Activated CD8-positive, alpha-beta memory T cell treated with anti-CD3 and anti-CD28 coated beads, Interleukin-2, amount 50 U/mL, for 4 hours (primary cell): ENCODE measurements at places on chromosomes 1 and 21.
A peak's percentile ranks its signal among the peaks of the same experiment; 100 is the strongest.

- DNase-seq: no peak
These were observed 1.2 kb upstream of the FHAD1 start for GRCh38 chr1:15245593-15246360.

- no peak for DNase-seq
These were observed 103.9 kb upstream of the DUSP10 start for GRCh38 chr1:221845650-221846371.

DNA sequence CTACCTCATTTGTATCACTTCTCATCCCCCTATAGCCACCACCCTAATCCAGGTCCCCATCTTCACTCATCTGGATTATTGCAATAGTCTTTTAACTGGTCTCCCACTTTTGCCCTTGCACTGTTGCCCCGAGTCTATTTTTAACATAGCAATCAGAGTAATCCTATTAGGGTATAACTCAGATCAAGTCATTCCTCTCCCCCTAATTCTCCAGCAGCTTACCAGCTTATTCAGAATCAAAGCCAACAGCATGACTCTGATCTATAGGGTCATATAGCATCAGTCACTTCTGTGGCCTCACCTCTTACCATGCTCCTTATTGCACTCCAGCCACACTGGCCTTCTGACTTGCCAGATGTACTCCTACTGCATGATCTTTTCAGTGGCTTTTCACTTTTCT is 140.7 kb downstream of the PAPPA2 start:
- DNase-seq: no peak

- DNase-seq: no peak
These were observed 9.3 kb downstream of the IRF2BP2 start for GRCh38 chr1:234600418-234601281.

DNA sequence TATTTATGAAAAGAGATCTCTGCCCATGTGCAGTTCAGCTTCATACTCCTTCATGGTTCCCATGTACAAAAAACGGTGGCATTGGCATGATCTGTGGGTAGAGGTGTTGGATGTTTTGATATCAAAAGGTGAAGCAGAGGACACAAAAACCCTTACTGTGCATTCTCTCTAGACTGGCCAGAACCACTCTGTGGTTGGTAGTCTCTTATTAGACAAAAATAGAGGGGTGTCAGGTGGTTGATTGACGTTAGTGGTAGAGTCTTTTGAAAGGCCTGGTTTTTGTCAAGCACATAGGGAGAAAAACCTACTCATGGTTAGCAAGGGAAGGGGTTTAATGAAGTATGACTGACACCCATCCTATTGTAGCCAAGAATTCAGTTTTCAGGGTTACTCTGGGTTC is 400.0 kb upstream of the TMPRSS15 start:
- DNase-seq: no peak

DNA sequence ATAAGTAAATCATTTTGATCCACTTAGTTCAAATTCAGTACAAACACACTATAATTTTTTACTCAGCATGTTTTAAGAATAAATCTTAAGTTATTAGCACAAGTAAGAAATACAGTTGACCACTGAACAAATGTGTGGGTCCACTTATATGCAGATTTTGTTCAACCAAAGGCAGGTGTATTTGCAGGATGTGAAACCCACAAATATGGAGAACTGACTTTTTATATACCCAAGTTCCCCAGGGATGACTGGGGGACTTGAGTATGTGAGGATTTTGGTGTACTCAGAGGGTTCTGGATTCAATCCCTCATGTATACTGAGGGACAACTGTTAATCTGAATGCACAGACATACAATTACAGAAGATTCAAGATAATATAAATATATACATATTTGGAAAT is 25.7 kb upstream of the ERICH3 start:
- no peak for DNase-seq

DNA sequence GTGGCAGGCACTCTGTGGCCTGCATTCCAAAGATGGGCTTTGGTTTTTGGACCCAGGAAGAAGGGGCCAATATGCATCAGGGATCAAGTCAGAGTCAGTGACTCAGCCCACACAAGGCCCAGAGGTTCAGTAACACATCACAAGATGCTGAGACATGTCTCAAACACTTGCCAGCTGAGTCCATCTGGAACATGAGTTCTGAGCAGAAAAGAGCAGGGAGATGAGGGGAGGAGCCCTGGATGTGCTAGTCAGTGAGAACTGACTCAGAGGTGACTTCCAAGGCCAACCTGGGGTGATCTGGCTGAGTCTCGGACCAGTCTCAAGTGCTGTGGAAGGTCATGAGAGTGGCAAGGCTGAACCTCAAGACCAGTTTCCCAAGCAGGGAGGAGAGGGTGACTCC is 150.1 kb downstream of the CDC7 start:
- DNase-seq: no peak

DNA sequence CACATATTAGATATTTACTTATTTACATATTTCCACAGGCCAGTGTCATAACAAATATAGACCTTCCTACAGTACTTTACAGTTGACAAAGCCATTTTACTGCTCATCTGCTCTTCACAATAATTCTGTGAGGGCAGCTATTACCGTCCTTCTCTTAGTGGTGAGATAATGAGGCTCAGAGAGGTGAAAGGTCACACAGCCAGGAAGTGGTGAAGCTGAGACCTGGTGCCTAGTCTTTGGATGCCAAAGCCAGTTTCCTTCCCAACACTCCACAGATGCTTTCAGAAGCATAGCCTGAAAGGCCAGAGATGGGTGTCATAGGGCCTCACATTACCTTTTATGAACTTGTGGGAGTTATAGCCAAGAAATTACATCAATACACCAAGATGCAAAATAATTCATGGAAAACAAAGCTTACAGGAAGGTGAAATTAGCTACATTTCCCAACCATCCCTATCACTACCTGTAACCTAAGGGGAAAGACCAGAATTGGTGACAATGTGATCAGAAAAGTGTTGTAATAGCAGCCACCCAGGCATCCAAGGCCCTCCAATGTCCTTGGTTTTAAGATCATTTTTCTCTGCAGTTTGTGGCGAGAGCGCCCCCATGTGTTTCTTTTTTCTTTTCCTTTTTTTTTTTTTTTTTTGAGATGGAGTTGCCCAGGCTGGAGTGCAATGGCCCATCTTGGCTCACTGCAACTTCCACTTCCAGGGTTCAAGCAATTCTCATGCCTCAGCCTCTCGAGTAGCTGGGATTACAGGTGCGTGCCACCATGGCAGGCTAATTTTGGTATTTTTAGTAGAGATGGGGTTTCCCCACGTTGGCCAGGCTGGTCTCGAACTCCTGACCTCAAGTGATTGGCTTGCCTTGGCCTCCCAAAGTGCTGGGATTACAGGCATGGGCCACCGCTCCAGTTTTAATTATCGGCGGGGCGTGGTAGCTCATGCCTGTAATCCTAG is 26.5 kb upstream of the RPL11 start:
- DNase-seq: no peak

DNA sequence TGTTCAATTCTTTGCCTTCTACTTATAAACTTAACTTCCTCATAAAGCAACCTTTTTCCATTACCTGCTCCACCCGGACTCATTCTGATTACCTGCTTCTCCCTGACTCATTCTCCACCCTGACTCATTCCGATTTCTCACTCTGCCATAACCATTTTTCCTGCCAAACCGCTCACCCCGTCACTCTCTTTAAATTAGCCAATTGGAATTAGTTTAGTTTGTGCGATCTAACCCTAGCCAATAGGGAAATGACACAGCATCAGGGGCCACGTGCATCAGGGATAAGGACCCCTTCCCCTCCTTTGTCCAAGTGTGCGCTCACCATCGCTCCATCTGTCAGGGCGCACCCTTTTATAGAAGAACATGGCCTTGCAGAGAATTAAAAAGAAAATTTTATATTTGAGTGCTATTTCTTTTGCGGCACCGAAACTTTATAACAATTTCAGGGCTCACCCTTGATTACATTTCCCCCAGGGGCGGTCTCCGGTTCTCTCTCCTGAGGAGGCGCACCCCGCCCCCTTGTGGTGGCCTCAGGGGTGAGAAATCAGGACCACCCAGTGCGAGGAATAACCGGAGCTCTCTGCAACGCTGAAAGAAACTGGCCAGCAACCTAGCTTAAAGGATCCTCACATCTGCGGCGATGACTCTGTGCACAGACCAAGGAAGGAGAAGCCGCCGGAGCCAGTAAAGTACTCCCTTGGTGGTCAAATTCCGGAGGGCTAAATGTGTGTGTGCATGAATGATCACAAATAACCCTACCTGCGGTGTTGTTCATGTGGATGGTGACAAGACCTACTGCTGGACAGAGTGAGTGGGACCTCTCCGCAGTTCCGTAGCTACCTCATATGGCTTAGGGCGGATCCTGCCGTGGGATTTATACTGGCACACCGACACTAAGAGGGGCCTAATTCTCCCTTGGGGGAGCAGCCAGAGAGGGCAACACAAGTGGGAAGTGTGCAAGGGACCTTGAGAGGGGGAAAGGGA is 30.3 kb upstream of the CBR3 start:
- peak; percentile 69 for DNase-seq

GRCh38 chr1:200636681-200637080 is 16.1 kb upstream of the KIF14 start:
- DNase-seq: no peak

- no peak for DNase-seq
These were observed 31.4 kb downstream of the IQGAP3 start for GRCh38 chr1:156540955-156541354.

- DNase-seq: peak; percentile 48
These were observed 1.0 kb downstream of the EGLN1 start for GRCh38 chr1:231420959-231421545.

DNA sequence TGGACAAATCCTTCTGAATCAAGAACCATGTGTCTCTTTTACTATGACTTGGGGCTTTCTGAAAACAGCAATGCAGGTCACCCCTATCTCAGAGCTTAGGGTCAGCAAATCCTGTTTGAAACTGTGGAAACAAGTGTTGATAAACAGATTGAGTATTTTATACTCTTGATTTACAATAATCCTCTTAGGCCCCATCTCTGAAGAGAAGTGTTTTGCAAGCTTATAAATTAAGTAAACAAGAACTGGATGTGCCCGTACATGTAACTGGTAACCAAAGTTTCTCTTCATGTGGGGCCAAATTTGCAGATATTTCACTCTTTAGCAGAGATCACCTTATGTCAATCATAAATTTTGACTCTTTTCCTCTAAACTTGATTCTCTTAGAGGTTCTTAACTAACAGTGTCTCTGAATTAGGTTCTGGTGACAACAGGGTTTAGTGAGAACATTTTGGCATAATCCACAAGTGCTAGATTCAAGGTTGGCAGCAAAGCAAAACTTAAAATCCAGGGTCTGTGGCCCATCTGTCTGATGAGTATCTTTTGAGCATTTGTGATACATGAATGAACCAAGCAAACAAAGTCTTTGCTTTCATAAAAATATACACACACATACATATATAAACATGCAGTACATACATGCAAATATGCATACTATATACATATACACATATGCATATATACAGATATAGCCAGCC is 183.0 kb upstream of the HOOK1 start:
- no peak for DNase-seq

DNA sequence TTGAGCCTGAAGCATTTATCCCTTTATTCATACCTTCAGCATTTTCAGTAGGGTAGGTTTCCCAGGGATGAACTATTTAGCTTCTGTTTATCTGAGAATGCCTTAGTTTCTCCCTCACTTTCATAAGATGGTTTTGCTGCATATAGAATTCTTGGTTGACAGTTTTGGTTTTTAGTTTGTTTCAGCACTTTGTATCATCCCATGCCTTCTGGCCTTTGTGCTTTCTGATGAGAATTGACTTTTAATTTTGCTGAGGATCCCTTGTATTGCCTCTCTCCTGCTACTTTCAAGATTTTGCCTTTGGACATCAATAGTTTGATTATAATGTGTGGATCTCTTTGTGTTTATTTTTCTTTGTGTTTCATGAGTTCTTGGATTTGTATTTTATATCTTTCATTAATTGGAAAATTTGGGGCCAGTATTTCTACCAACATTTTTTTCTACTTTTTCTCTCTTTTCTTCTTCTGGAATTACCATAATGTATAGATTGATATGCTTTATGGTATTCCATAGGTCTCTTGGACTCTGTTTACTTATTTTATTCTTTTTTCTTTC is 236.6 kb downstream of the LBR start:
- no peak for DNase-seq

DNA sequence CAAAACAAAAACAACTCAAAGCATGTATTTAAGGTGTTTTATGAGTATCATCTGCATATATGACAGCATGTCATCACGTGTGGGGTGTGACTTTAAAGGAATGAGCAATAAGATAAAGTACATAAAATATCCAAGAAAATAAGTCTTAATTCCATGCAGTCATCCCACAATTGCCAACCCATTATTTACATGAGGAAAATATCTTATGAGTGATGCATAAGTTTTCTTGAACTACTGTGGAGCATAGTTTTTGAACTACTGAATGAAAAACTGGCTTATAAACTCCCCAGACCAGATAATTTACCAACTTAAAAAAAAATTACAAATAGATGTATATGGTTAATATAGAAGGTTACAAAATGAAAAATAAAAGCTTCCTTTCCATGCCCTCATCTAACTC is 29.7 kb upstream of the MTMR11 start:
- DNase-seq: no peak

GRCh38 chr1:201282216-201282615 is 1.1 kb upstream of the PKP1 start:
- DNase-seq: no peak

DNA sequence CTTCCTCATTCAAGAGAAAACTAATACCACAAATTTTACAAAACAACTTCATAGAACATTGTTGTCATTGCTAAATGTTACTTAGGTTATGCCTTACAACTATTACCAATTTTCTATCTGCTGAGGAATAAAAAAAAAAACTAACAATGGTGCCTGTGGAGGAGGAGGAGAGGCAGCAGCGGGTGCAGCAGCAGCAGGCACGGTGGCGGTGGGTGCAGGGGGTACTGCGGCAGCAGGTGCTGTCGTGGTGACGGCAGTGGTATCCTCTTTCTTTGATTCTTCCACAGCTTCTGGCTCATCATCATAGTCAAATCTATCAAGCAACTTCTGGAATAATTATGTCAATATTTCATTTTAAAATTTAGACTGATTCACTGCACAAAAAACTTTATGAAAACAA is 35.5 kb downstream of the SCAF4 start:
- no peak for DNase-seq

DNA sequence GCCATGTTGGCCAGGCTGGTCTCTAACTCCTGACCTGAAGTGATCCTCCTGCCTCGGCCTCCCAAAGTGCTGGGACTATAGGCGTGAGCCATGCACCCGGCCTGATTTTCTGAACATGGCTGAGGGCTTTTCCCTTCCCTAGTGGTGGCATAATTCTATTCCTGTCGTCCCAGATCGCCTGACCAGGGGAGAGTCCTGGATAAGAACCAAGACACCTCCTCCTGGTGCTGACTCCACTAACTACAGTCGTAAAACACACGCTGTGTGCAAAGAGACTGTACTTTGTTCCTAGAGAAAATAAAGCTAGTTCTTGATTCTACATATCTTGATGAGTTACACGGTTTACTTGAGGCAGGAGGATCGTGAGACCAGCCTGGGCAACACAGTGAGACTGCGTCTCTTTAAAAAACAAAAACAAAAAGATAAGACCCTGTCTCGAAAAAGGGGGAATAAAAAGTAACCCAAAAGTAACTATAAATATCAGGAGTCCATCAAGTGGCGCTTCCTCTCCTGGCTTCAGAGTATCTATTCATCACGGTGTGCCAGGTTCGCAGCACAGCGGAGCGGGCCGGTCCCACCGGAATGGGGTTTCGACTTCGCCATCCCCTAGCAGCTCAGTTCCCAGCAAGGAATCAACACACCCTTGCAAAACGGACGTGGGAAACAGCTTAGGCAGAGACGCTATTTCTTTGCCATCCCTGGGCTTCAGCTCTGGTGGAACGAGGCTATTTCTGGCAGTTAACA is 973 bp downstream of the SDF4 start:
- DNase-seq: no peak

- no peak for DNase-seq
These were observed 2.2 kb downstream of the TLR5 start for GRCh38 chr1:223140611-223141405.
